ENCODE measurements at places on chromosomes 6 and 20.
A peak's percentile ranks its signal among the peaks of the same experiment; 100 is the strongest.

DNA sequence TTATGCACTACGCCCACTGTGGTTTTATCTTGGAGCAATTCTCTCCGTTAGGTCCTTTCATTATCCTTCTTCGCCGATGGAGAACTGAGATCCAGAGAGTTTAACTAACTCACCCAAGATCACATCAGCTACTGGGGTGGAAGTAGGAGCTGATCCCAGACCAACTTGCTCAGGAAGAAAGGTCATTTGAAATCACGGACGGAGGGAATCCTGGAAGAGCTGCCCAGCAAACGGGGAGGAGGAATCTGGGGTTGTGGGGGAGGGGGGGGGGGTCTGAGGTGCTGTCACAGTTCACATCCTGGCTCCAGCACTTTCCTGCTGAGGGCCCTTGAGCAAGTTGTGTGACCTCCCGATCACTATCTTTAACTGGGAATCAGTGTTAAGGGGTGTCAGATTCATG is 62.0 kb downstream of the NPEPL1 start:
- DNase-seq = no peak

- DNase-seq = no peak
These were observed 75.8 kb downstream of the UBE3D start for GRCh38 chr6:82989736-82990290.

GRCh38 chr6:39029156-39030011 is 19.2 kb upstream of the GLP1R start:
- peak; percentile 25 for DNase-seq

GRCh38 chr6:22147921-22148776 is 148.7 kb downstream of the PRL start:
- DNase-seq = peak; percentile 91

DNA sequence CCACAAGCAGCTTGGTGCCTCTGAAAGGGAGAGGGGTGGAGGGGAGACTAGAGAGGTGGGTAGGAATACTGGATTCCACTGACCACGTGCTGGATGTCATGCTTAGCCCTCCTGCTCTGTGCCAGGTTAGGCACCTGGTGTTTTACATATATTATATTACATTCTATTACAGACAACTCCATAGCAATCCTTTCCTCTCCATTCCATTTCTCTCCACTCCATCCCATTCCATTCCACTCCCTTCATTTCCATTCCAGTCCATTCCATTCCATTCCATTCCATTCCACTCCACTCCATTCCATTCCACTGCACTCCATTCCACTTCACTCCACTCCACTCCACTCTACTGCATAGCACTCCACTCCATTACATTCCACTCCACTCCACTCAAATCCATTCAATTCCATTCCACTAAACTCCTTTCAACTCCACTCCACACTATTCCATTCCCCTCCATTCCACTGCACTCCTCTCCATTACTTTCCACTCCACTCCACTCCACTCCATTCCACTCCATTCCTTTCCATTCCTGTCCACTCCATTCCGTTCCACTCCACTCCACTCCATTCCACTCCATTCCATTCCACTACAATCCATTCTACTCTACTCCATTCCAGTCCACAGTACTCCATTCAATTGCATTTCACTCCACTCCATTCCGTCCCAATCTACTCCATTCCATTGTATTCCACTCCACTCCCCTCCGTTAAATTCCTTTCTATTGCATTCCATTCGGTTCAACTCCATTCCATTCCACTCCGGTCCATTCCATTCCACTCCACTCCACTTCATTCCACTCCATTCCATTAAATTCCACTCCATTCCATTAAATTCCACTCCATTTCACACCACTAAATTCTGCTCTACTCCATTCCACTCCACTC is 27.2 kb upstream of the DEFB125 start:
- no peak for DNase-seq

- no peak for DNase-seq
These were observed 309.7 kb downstream of the SLC35F1 start for GRCh38 chr6:118216751-118217150.

DNA sequence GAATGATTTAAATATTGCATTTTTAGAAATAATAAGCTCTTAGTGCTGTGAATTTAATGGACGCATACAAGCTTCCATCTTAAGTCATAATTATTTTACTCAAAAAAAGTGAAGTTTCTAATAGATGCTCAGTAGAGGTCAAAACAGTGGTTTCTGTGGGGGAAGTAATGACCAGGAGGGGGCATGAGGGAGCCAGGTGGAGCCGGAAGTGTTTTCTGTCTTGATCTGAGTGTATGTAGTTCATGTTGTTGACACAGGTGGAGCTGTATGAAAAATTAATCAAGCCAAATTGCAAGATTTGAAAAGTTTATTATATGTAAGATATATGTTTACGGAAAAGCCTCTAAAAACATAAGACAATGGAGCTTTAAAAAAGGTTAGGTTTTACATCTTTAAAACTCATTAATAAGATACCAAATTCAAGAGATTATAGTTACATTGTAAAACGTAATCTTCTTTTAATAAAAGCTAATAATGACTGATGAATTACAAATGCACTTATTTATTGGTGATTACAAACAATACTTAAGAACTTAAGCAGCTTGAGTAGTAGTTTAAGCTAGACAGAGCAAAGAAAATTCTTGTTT is 68.0 kb downstream of the PLAGL1 start:
- peak; percentile 70 for DNase-seq

DNA sequence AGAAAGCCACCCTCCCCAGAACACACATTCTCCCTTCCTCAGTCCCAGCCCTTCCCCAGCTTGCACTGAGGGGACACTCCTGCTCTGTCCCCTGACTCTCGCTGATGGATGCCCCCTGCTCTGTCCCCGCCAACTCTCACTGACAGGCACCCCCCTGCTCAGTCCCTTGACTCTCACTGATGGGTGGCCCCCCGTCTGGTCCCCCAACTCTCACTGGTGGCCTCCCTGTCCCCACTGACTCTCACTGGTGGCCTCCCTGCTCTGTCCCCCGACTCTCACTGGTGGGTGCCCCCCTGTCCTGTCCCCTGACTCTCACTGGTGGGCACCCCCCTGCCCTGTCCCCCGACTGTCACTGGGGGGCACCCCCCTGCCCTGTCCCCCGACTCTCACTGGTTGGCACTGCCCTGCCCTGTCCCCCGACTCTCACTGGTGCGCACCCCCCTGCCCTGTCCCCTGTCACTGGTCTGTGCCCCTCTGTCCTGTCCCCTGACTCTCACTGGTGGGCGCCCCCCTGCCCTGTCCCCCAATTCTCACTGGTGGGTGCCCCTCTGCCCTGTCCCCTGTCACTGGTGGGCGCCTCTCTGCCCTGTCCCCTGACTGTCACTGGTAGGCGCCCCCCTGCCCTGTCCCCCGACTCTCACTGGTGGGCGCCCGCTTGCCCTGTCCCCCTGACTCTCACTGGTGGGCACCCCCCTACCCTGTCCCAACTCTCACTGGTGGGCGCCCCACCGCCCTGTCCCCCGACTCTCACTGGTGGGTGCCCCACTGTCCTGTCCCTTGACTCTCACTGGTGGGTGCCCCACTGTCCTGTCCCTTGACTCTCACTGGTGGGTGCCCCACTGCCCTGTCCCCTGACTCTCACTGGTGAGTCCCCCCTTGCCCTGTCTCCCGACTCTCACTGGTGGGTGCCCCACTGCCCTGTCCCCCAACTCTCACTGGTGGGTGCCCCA is 60.9 kb downstream of the GINS1 start:
- DNase-seq = no peak

GRCh38 chr20:58719971-58720371 is 27.4 kb downstream of the NPEPL1 start:
- DNase-seq = peak; percentile 30

- DNase-seq = no peak
These were observed 97.3 kb upstream of the CARMIL1 start for GRCh38 chr6:25181923-25182322.

DNA sequence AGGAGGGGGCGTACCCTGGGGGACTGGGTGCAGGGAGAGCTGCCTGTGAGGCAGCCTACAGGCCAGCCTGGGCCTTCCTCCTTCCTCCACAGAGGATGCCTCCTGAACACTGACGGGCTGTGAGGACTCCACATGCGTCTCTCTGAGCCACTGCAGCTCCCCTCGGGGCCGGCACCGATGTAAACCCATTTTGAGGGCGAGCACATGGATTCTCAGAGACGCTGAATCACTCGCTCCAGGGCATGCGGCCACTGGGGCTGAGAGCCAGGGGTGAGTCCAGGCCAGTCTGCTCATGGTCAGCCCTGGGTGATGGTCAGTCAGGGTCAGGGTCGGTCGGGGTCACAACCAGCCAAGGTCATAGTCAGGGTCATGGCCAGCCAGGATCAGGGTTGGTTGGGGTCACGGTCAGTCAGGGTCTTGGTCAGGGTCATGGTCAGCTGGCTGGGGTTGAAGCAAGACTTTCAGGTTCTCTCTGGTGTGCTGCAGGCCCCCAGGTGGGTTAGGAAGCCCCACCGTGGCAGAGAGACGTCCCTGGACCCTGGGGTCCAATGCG is 14.7 kb upstream of the RBBP8NL start:
- no peak for DNase-seq

DNA sequence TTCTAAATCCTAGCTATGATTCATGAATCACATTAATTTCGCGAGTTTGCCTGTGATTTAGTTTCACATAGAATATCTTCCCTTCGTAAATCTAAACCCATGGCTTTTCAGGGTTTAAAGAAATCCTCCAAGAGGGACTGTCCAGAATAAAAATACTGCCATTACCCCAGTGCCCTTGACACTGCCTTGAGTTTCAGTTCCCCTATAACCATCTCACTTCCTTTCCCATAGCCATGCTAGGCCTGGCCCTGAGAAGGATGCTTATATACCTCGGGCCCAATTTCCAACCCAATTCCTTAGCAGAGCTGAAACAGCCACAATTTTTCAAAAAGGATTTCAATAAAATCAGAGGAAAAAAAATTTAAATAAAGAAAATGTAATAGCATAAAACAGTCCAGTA is 697.3 kb downstream of the FRK start:
- no peak for DNase-seq

- DNase-seq = no peak
These were observed 220.3 kb upstream of the LRFN2 start for GRCh38 chr6:40807484-40807883.

DNA sequence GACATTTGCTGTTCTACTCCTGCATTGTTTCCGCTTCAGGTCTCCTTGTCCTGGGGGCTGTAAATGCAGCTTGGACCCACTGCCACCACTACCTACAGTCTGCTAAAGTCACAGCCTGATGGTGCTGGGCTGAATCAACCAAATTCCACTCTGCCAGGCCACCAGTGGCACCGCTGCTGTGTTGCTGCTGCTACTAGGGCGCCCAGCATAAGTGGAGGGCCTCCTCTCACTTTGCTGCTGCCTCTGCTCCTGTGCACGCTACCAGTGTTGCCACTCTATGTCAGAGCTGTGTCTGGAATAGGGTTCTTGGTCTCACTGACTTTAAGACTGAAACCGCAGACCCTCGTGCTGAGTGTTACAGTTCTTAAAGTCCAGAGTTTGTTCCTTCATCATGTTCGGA is 1.4 kb upstream of the SSR1 start:
- peak; percentile 13 for DNase-seq

- no peak for DNase-seq
These were observed 179.9 kb upstream of the TAB2 start for GRCh38 chr6:149137594-149137993.

DNA sequence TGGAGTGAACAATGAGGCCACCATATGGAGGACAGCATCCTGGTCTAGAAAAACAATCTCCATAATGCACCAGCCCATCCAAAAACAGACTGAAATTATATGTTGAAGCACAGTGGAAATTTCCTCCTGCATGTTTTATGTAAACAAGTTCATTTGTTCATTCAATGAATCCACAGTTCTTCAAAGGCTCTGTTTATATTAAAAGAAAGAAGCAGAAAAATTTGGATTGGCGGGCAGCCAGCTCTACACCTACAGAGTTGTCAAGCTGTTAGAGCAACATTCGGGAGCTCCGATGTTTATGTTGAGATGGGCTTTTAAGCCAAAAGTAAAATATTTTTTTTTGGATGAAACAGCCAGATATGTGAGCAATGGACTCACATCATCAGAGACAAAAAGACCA is 395.3 kb upstream of the SULF2 start:
- peak; percentile 83 for DNase-seq

- DNase-seq = no peak
These were observed 4.0 kb upstream of the KLHL31 start for GRCh38 chr6:53669592-53669991.

DNA sequence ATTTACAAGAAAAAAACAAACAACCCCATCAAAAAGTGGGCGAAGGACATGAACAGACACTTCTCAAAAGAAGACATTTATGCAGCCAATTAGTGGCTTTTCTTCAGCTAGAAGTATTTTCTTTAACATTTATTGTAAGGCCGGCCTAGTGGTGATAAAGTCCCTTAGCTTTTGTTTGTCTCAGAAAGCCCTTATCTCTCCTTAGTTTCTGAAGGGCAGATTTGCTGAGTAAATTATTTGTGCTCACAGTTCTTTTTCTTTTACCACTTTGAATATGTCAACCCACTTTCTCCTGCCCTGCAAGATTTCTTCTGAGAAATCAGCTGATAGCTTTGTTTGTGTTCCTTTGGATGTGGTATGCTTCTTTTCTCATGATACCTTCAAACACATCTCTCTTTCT is 344.0 kb upstream of the SYNCRIP start:
- DNase-seq = no peak

GRCh38 chr6:19354181-19354580 is 483.0 kb upstream of the ID4 start:
- DNase-seq = peak; percentile 82

DNA sequence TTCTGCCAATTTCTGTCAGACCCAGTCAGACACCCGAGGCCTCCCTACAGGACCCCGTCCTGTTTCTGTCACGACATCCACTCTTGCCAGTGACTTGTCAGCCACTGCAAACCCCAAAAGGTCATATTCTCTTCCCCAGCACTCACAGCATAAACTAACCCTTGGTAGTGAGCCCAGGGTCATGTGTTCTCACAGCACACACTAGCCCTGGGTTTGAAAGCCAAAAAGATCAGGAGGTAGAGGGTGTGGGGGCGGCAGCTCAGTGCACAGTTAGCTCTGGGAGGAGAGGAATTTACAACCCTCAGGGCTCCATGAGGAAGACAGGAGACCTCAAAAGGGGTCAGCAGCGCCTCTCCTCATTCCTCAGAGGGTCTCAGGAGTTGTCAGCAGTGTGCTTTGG is 9.9 kb upstream of the SNX9 start:
- DNase-seq = no peak

DNA sequence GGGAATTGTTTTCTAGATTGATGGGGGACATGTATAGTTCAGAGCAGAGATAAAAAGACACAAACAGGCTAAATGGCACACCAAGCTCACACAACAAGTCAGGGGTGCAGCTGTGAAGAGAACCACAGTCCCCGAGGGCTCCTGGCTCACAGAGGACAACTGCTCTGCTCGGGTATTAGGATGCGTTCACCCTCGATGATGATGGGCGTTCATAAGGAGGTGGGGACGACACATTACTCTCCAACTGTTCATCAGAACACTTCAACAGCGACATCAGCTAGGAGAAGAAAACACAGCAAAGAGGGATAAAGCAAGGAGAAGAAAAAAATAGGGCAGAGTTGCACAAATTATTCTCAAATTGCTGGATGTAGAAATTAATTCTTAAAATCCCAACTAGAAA is 174.8 kb upstream of the RREB1 start:
- no peak for DNase-seq

DNA sequence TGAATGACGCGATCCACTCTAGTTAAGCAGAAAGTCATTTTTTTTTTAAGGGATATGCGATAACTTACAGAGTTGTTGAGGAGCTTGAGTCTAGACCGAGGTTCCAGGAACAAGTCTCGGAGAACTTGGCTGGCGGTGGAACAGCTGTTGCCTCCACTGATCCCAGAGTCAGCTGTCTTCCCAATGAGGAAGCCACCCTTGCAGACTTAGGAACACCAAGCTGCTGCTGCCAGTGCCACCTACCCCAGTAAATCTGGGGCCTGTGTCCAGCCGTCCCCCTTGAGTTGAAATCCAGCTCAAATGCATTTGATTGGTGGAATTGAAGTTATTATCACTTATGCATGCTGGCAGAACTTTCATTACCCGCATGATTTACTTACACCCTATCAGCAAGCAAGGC is 6.7 kb downstream of the PFDN4 start:
- no peak for DNase-seq

All from NCI-H69 (cell line).